ENCODE measurements at places on chromosomes 11 and 22.

GRCh38 chr22:48490500-48491411, 1336.9 kb downstream of the BRD1 start:
- no peak for DNase-seq

- no peak for DNase-seq
Observed at GRCh38 chr22:48135592-48135991, 1373.1 kb downstream of the TBC1D22A start.

DNA sequence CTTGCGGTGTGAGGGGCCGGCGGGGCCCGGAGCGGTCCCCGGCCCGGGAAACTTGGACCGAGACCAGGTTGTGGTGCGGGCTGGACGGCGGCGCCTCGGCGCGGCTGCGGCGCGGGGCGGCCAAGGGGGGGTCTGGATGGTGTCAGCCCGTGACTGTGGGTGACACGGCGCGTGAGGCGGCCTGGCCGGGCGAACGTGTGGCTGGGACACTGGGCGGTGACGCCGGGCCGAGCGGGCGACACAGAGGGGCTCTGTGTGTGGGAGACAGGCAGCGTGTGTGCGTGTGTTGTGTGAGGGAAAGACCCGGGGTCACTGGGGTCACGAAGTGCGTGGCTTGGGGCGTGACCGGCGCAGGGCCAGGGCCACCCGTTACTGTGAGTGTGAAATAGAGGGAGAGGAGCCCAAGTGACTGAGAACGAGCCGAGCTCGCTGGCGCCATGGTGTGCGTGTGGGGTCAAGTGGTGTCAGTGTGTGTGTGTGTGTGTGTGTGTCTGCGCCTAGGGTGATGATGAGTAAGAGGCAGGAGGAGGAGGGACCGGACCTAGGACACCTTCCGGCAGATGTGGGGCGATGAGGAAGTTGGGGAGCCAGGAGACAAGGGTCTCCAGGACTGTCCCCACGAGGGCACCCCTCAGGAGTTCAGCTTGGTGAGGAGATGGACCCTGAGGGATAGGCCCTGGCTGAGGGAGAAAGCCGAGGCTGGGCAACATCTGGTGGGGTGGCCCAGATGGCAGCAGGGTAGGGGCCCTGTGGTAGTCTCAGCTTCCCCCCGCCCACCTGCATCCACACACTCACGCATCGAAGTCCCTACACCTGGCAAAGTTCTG, 817 bp downstream of the RELT start:
- DNase-seq = no peak

- DNase-seq = no peak
Observed at GRCh38 chr11:17603056-17603825, 56.2 kb downstream of the OTOG start.

GRCh38 chr22:32849501-32849900, 48.0 kb downstream of the TIMP3 start:
- DNase-seq = no peak

DNA sequence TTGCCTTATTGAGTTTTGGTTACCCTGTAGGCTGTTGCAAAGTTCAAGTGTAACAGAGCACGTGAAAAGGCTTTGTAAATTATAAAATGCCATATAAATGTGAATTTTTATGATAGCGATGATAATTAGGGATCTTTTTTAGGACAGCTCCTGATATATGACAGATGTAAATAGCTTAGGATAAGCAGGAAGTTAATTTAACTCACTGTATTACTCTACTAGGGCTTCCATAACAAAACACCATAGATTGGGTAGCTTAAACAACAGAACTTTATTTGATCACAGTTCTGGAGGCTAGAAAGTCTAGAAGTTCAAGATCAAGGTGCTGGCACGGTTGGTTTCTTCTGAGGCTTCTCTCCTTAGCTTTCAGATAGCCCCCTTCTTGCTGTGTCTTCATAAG, 17.0 kb upstream of the PDE3B start:
- DNase-seq = no peak

Measured in head of caudate nucleus (tissue), 42 donors.